Hematopoietic multipotent progenitor cell treated with erythropoietin and hydrocortisone succinate and interleukin-3 and kit ligand, for 15 days (in vitro differentiated cells): ENCODE measurements at places on chromosomes 6 and 20.
A peak's percentile ranks its signal among the peaks of the same experiment; 100 is the strongest.

GRCh38 chr20:25548613-25549086 is 36.7 kb downstream of the NINL start:
- no peak for DNase-seq

DNA sequence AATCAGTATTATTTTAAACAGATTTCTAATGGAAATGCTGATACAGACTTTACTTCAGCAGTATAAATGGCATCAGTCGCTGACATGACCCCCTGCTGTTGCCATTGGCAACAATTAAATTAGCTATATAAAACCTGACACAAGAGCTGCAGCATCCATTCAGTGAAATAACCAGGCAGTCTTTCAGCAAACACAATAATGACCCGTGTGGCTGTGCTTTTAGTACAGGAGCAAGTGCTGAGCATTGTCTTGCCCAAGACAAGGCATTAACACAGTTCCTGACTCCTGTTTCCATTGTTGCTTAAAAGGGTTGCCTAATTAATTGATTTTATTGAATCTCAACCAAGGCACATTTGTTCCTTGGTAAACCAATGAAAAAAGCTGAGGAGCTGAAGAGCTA is 382.1 kb downstream of the HACE1 start:
- no peak for DNase-seq

DNA sequence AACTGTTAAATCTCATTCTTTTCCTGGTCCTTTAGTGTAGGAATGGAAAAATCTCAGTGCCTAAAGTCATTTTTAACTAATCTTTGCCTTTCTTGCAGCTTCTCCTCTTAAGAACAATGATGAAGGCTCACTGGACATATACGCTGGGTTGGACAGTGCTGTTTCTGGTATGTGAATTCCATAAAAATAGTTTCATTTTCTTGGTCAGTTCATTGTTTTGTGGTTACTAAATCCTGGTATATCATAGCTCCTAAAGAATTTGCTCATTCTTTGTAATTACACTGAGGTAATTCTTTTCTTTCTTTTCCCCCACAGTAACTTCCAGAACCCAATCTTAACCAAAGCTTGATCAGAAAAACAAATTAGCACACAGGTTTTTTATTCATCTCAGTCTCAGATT is 23.4 kb downstream of the CASP8AP2 start:
- no peak for DNase-seq

DNA sequence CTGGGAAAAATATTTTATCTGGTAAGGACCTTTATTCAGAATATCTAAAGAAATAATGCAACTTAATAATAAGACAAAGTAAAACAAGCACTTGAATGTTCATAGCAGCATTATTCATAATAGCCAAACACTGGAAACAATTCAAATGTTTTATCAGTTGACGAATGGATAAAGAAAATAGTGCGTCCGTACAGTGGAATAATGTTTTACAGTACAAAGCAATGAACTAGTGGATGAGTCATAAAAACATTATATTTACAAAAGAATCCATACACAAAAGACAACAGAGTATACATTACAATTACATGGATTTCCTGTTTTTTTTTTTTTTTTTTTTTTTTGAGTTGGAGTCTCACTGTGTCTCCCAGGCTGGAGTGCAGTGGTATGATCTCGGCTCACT is 12.7 kb downstream of the SMAP1 start:
- DNase-seq, result no peak

DNA sequence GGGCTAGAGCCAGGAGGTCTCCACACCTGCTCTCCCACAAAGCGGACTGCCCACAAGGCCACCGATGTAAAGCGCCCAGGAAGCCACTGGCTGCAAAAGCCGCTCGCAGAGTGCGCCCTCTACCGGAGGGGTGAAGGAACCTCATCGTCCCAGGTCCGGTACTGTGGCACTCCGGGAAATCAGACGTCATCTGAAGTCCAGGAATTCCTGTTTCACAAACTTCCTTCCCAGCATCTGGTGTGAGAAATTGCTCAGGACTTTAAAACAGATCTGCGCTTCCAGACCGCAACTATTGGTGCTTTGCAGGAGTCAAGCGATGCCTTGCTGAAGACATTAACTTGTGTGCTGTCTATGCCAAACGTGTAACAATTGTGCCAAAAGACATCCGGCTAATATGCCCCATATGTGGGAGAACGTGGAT is 115.1 kb upstream of the ARID1B start:
- DNase-seq, result peak; percentile 44

- no peak for DNase-seq
Measured at GRCh38 chr20:13243826-13244376, 22.8 kb downstream of the ISM1 start.

- DNase-seq, result peak; percentile 88
Measured at GRCh38 chr20:33731693-33732165, at the start of gene ZNF341. TSS of gene ZNF341 (plus strand) at chr20:33731996. CDS start at chr20:33732022, 26 bp downstream.

DNA sequence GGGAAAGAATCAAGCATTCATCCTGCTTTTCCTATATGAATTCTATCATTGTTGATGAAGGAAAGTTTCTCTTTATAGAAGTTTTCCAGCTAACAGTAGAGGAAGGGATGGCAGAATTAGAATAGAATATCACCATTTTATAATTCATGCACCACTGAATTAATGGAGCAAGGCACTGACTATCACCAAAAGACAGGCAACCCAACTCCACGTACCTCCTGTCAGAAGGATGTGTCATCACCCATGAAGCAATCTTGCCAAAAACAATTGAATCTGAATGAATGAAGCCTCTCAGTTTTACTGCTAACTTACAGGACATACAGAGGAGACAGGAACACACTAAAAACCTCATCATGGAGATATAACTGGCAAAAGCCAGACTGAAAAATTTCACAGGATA is 122.4 kb downstream of the NFATC2 start:
- DNase-seq, result no peak

DNA sequence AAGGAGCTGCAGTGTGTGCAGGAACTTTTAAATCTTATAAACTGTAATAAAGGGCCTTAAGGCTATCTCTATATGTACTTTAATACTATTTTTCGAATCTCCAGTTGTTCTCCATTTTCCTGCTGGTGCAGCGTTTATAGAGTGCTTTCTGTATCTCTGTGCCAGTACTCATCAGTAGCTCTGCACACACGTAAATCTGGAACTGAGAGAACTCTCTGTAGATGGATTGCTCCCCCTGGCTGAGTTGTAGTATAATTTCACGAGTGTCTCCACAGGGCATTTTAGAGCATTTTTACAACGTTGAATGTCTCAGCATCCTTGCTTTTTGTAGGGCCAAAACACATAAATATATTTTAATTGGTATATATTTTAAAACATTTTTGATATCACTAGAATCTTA is 256.5 kb downstream of the TRDN start:
- DNase-seq, result no peak
